GM04504 (cell line): ENCODE measurements at places on chromosomes 3 and 15.

- no peak for DNase-seq
Observed at GRCh38 chr3:158100681-158101080, 5.5 kb downstream of the SHOX2 start.

DNA sequence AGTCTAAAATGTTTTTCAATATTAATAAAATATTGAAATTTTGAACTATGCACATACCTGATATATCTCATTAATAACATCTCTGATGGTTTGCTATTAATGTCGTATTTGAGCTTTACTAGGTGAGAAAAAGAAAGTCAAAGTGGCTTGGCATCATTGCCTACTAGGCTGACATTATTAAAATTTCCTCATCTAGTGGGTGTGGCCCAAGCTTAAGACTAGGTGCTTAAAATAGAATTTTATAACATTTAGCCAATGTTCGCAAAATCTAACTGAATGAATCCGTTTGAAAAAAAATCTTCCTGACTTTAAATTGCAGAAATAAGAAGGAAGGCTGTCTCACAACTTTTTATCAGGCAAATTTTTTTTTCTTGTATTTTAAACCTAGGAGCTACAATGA is 46.1 kb downstream of the ABI3BP start:
- DNase-seq, result no peak

GRCh38 chr3:37386627-37387230 is 212.3 kb upstream of the LRRFIP2 start:
- DNase-seq, result peak; percentile 10

DNA sequence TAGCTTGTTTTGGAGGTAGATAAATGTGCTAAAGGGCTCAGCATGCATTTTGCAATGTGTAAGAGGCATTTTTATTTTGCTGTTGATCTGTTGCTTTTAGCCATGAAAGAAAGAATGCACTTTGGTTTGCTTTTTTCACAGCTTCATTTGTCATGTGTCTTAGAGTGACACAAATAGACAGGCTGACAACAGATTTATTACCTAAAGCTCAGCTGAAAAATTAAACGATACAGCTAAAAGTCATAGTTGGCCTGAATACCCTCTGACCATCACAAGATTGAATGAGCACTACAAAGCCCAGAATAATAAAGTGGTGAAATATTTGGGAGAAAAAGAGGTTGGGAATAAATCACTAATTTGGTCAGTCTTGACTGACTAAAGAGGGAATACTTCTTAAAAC is 723.1 kb downstream of the CADM2 start:
- DNase-seq, result no peak

DNA sequence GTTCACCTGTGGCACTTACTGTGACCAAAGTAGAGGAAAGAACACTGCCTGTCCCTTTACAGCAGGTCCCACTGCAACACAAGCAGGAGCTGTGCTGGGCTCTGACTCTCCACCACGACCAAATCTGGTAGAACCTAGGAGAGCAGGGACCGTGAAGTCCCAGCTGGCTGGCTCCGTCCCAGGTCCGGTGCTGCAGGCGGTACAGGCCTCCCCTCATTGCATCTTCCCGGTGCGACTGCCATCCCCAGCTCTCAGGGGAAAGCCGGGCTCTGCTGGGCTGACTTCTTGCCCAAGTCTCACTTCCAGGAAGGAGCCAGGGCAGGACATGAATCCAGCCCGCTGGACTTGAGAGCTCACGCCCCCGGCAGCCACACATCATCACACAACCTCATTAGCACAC is 33.8 kb downstream of the RGMA start:
- no peak for DNase-seq

DNA sequence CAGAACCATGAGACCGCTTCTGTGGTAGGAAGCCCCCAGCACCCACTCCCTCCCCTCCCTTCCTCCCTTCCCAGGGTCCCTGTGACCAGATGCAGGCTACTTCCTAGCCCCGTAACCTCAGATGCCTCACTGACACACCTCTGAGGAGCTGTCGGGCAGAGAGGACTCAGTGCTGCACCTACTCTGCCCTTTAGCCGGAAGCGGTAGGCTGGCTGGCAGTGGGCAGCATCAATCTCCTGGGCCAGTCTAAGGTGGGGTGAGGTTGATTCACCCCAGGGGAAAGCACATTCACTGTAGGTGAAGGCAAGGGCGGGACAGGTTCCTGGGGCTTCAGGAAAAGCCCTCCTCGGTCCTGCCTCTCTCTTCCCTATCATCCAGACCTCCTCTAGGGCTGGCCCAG is 19.1 kb downstream of the CSRNP1 start:
- no peak for DNase-seq

DNA sequence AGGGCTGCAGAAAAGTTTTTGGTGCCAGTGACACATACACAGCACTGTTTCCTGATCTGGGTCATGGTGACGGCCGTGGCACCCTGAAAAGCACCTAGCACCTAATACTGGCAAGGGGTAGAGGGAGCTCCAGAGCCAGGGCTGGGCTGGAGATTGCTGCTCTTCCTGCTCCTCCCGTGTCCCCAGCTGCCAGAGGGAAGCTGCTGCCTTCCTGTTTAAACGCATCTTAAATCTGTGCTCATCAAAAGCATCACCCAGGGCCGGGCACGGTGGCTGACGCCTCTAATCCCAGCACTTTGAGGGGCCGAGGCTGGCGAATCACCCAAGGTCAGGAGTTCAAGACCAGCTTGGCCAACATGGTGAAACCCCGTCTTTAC is 156.7 kb upstream of the MEF2A start:
- peak; percentile 29 for DNase-seq

DNA sequence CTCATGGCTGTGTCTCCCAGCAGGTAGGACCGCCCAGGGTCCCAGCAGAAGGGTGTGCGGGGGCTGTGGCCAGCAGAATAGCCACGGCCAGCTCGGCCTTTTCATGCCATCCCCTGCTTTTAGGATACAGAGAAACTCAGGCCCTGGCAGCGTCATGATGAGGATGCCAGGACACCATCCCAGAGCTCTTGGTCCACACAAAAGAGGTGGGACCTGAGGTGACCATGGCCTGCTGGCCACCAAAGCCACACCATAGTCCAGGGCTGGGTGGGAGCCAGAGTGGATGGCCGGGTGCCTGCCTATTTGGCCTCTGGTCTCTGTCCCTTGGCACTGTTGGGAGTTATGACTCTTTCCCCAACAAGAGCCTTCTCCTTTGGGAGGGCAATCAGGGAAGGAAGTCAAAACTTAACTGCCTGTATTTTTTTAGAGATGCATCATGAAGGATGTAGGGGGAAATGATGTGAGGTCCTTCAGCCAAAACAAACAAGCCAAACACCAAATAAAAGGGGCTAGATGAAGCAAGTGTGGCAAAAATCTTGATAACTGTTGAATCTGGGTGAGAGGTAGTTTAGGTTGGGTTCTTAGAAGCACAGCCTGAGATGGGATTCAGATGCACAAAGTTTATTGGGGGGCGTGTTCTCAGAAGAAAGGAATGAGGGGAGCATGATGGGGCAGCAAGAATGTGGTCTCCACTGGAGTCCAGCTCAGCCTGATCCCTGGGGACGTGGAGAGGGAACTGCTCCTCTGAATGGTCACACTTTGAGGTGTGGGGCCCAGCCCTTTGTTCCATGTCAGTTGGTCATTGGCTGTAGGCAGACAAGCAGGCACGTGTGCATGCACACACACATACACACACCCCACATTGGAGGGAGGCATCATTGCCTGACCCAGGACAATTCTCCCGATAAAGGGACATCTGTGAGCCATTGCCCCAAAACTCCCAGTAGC is 33.2 kb downstream of the SMAD6 start:
- DNase-seq, result no peak

- no peak for DNase-seq
Observed at GRCh38 chr3:55654123-55654760, 167.1 kb upstream of the WNT5A start.

GRCh38 chr15:52158084-52158765 is 33.0 kb downstream of the GNB5 start:
- no peak for DNase-seq

DNA sequence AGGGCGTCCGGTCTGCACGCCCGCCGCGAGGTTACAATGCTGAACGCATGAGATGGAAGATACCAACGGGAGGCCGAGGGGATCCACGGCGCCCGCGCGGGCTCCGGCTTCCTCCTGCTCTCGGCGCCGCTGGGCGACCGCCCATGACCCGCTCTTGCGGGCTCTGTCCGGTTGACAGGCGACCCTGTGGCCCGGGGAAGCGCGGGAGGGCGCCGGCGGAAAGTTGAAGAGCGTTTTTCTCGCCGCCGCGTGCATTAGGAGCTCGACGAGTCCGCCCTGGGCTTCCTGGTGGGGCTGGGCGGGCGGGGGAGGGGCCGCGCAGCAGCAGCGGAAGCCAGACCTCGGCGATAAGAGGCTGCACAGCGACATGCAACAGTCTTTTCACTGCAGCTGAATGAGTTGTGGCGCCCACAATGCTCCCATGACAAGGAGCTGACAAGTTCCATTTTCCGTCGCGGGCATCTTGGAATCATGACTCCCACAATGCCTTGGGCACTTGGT is at the start of gene MBNL1:
TSS of gene MBNL1 (plus strand) at position 375 of the 501 bp plus-strand sequence. CDS start 31,265 bp downstream, outside the sequence.
- DNase-seq, result peak; percentile 49
